Heart right ventricle (tissue), 16 donors: ENCODE measurements at places on chromosomes 6 and 20. TPM values are rescaled to one million over a fixed set of nuclear protein-coding genes. Genes with fewer than 3 reads are reported as not detected.

SLC17A1 gene
- not detected for total RNA-seq

BPIFB4 gene
- total RNA-seq: not detected

PLN gene
- total RNA-seq: 1,787 TPM

GABRR1 gene
- total RNA-seq: not detected

PRDM1 gene
- 1.6 TPM for total RNA-seq

SNAP25 gene
- total RNA-seq: not detected

KIF6 gene
- total RNA-seq: 0.64 TPM

FERMT1 gene
- total RNA-seq: 1.8 TPM

OPRM1 gene
- total RNA-seq: not detected

STX11 gene
- 6.9 TPM for total RNA-seq

HLA-DRB1 gene
- total RNA-seq: 112 TPM

IL20RA gene
- total RNA-seq: 2.3 TPM

CAP2 gene
- total RNA-seq: 150 TPM

TMEM244 gene
- not detected for total RNA-seq

SIRPD gene
- not detected for total RNA-seq

AKAP12 gene
- total RNA-seq: 43.3 TPM

VIP gene
- total RNA-seq: not detected

HMGCLL1 gene
- 0.60 TPM for total RNA-seq

TFAP2D gene
- total RNA-seq: not detected

C20orf141 gene
- not detected for total RNA-seq

TMEM14B gene
- total RNA-seq: 110 TPM

C6orf141 gene
- not detected for total RNA-seq

KIF13A gene
- 132 TPM for total RNA-seq

CST5 gene
- total RNA-seq: not detected

NNAT gene
- 0.46 TPM for total RNA-seq

IMPG1 gene
- not detected for total RNA-seq

ZBTB12 gene
- total RNA-seq: 2.3 TPM

TLDC2 gene
- total RNA-seq: not detected

OR2H1 gene
- not detected for total RNA-seq
